ENCODE measurements at places on chromosomes 6 and 20.

DNA sequence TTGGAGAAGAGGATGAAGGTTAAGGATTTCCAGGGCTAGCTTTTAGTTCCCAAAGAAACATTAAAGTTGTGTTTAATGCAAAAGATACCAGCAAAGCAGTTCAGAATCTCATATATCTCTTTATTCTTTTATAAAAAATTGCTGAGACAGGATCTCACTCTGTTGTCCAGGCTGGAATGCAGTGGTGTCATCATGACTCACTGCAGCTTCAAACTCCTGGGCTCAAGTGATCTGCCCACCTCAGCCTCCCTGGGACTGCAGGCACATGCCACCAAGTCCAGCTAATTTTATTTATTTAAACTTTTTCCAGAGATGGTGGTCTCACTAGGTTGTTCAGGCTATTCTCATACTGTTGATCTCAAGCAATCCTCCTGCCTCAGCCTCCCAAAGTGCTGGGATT, 41.1 kb upstream of the CAP2 start:
- no peak for DNase-seq

DNA sequence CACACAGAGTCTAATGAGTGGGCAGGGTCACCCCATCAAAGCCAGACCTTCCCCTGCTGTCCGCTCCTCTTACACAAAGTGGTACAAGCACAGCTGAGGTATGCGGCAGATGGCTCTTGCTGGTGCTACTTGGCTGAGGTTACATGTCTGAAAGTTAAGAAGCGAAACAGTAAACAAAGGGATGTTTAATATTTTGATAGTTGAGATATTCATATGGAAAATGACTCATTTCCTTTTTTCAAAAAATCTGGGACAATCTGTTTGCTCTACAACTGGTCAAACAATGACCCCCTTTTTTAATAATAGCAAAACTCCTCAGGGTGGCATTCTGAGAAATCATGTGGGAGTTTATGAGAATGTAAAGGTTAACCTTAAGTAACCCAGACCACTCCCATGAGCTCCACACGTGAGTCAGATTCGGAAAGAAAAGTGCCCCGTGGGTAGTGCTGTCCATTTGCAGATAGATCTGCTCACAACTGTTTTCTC, 245.3 kb downstream of the TBXT start:
- DNase-seq, result no peak

GRCh38 chr6:108565091-108565766, 4.5 kb downstream of the FOXO3 start:
- DNase-seq, result no peak

DNA sequence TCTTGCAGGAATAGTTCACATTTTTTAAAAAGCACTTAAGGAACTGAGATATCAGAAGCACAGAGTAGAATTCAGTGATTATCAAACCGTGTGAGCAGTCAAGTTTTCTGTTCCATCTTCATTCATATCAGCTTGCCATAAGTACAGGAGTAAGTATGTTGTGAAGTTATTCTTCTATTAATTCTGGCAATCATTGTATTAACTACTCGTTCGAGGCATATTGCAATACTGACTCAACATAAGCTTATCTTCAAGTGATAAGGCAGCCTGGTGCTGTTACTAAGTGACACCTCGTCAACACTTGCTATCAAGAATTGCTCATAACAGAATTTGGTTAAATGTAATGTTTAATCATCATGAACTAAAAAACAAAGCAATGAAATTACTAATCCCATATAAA, 75.7 kb upstream of the SNX9 start:
- no peak for DNase-seq

- DNase-seq, result no peak
Measured at GRCh38 chr6:134080171-134080795, 27.9 kb upstream of the SLC2A12 start.

- no peak for DNase-seq
Measured at GRCh38 chr6:47674673-47675072, 23.7 kb upstream of the ADGRF4 start.

- no peak for DNase-seq
Measured at GRCh38 chr20:62288535-62289105, 14.2 kb upstream of the ADRM1 start.

DNA sequence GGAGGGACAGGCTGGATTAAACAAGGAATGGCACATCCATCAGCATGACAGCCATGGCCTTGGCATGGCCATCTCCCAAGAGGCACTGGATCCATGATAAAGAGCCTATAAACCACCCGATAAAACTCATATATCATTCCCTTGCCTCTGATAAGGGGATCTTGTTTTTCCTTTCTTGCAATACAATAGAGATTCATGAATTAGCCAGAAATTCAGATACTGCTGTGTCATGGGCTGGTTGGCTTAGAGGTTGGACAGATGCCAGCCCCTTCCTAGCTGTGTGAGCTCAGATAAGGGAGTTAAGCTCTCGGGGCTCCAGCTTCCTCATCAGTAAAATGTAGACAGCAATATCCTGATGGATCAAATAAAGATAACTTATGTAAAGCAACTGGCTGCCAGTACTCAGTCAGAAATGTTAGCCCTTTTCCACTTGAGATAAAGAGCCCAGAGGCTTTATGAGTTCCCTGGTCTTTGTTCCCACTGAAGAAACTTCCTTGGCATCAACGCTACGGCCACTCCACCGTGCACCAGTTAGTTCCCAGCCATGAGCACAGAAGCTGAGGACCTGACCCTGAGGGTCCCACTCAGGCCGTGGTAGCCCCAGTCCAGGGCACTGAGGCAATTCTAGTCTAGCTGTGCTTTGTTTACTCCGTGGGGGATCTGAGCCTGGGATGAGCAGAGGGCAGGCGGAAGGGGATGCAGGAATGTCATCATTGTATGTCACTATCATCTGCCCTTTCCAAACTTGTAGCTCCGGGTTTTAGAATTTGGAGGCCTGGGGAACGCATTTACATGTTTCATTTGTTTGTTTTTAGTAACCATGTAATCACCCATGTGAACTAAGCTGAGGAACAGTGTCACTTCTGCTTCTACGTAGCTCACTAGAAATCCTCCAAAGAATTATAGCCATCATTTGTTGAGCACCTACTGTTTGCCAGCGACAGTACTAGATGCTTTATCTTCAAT, 67.2 kb upstream of the TBC1D7 start:
- no peak for DNase-seq

DNA sequence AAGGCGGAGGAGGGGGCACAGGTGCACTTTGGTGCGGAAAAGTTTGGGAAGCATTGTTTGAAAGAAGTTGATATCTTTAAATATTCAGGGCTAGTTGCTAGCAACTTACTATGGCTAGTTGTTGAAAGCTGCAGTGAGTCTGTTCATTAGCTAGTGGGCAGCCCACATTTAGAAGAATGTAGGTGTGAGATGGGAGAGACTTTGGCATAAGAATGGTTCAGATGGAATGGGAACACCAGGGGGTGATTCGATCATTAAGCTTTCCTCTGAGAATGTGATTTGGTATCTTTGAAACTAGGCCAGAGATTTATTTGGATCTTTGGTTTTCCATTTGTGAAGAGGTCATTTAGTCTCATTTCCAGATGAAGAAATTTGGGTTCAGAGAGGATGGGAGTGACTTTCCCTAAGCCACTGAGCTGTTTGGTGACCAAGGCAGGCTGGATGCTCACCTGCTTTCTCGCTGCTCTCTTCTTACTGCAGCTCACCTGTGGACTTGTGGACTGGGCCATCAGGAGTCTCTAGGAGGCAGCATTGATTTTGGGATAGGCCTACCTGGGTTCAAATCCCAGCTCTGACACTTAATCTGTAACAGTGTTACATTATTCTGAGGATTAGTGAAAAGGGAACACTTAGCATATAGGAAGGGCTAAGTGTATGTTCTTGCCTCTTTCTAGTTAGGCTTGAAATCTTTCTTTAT, 62.9 kb downstream of the CARMIL1 start:
- no peak for DNase-seq

- DNase-seq, result no peak
Measured at GRCh38 chr6:36610041-36610955, 16.1 kb downstream of the SRSF3 start.

- DNase-seq, result no peak
Measured at GRCh38 chr6:73455865-73456629, 4.0 kb upstream of the CGAS start.

DNA sequence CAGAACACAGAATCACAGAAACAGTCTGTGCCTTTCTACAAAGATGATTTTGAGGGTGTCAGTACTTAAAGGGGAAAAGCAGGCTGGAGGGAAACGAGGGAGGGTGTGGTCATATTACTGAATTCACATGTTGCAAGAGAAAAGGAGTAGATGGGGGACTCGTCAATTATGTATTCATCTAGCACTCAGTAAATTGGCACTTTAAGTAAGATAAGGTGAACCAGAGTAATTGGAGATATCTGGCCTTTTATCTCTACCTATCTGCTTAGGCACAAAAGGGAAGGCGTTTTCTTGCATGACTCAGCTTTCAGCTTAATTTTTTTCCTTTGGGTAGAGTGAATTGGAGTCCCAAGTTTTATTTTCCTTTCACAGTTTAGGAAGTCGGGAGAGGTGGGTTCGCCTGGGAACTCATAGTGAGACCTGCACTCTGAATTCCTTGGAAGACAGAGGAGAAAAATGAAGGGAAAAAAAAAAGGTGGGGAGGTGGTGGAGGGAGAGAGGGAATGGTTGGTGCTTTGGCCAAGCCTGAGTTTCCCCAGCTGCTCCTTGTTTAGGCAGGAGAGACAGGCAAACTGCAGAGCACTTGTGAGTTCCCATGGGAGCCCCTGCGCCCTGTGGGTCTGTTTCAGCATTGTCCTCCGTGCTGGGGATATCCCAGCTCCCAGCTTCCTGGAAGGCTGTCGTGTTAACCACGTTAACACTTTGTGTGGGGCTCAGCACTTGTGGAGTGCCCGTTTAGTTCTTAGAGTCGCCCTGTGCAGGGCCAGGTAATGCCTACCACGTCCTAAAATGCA, 19.7 kb upstream of the GTSF1L start:
- DNase-seq, result no peak

GRCh38 chr6:122610690-122611455, 668 bp downstream of the PKIB start:
- peak; percentile 4 for DNase-seq

DNA sequence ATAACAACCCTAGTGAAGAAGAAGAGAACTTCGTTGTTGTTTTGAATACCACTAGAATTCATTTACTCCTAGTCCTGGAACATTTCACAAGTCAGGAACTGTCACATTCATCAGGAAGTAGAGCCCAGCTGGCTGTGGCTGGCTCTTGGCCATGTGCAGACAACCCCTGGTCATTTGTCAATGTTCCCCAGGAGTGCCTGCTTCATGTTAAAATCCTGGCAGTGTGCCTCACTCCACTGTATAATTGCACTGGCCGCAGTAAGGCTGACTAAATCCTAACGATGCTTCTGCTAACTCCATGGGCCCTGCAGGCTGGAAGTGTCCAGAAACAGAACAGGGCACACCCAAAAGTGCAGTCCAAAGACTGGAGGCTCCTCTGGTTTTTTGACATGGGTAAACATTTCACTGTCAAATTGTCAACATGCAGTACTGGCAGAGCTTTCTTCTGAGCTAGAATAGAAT, 41.5 kb upstream of the ADGRF1 start:
- no peak for DNase-seq

GRCh38 chr20:496126-496696, 33.9 kb upstream of the TBC1D20 start:
- no peak for DNase-seq

GRCh38 chr20:61320691-61321425, 68.8 kb downstream of the CDH4 start:
- no peak for DNase-seq

DNA sequence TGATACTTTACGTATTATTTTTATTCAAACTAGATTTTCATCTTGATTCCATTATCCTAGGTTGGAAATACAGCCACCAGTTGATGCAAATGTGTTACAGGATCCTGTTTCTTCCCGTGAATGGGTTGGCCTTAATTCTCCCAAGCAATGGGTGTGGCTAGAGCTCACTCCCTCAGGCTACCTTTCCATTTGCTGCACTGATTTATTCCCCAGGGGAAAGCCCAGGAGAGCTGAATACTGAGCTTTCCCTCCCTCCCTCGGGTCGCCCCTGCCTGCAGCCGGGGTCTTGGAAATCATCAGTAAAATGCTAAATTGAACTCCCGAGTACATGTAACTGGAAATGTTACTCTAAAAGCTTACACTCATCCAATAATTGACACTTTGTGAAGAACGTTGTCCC, 9.9 kb downstream of the SMOC2 start:
- no peak for DNase-seq

DNA sequence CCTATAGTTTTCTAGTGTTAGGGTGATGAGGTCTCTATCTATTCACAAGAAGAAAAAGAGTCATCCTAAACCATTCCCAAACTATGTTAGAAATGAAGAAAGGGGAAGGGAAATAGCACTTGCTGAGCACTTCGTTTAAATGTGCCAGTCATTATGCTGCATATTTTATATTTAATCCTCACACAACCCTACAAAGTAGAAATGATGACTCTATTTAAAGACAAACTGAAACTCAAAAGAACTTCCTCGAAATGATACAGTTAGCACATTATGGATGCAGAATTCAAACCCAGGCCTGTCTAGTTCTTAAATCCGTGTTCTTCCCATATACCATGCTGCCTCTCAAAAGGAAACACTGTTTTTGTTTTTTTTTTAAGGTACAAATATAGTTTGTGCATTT, 174.6 kb downstream of the GMPR start:
- DNase-seq, result no peak

- no peak for DNase-seq
Measured at GRCh38 chr6:6599468-6599873, 11.0 kb downstream of the LY86 start.

DNA sequence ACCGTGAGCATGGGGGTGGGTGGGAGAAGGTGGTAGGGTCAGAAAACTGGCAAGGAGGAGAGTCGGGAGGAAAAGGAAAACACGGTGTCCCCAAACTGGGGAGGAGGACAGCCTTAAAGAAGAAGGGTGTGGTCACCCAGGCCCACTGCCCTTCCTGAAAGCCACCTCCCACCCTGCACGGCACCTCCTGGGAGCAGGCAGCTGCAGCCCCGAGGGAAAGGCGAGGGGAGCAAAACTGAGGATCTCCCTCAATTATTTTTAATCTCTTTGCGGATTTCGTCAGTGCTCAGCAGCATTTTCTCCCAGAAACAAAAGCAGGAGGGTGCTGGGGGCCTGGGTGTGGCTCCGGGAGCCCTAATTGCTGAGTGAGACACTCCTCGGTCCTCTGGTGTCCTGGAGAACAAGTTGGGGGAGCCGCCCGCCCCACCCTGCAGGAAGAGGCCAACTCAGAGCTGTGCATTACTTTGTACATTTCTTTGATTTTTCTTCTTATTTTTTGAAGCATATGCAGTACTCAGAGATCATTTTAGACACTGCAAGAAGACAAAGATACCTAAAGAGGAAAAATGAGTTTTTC, 56.4 kb downstream of the RIOK1 start:
- no peak for DNase-seq

DNA sequence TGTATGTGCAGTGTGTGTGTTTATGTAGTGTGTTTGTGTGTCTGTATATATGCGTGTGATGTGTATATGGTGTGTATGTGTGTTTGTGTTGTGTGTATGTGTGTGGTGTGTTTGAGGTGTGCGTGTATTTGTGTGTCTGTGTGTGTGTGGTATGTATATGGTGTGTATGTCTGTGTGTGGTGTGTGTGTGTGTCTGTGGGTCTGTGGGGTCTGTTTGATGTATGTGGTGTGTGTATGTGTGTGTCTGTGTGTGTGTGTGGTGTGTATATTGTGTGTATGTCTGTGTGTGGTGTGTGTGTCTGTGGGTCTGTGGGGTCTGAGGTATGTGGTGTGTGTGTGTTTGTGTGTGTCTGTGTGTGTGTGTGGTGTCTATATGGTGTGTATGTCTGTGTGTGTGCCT, 10.8 kb upstream of the MYT1 start:
- DNase-seq, result no peak

Data from Panc1 (cell line).